ENCODE measurements at places on chromosomes 1 and 21.

- no peak for DNase-seq
These were observed 153.5 kb upstream of the CSF3R start for GRCh38 chr1:36636206-36636605.

- no peak for DNase-seq
These were observed 49.7 kb upstream of the GFI1 start for GRCh38 chr1:92536211-92536979.

- DNase-seq, result no peak
These were observed 121.7 kb downstream of the FGGY start for GRCh38 chr1:59418363-59419144.

DNA sequence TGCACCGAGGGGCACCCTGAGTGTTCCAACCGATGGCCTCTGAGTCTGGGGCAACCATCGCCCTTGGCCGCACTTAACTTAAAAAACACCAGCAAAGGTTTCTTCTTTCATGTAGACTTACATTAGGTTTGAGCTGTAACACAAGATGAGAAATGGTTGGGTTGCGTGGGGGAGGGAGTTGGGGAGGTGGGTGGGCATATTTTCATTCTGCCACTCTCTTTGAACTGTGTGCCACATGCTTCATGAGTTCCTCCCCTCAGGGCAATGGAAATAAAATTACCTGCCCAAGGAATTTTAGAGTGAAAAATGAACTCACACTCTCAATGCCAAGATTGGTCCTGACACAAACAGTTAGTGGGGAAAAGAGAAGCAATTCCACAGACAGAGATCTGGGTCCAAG, 430.1 kb upstream of the USP24 start:
- no peak for DNase-seq

DNA sequence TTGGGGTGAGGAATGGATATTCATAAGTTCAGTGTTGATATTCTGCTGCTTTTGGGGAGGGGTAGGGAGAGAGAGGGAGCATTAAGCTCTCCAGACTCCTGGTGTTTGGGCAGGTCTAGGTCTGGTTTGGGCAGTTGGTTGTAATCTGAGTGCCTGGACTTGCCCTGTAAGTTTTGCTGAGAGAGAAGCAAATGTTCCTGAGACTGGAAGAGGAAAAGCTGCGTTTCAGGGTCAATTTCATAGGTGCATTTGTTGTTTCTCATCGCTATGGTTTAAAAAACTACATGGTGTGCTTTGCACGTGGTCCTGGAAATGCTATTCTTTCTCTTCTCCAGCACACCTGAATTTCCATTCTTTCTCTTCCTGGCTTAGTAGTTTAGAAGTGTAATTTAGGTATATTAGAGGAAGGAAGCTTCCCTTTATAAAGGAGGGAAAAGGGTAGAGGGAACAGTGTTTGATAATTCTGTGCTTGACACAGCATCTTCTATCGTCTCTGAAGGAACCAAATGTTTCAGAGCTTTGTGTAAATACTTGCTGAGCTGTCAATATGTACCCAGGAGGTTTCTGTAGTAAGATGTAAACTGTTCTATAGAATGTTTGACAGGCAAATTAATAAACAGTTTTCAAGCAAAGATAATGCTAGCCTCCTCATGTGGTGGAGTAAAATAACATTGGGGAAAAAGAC, 6.3 kb downstream of the ARID1A start:
- no peak for DNase-seq

DNA sequence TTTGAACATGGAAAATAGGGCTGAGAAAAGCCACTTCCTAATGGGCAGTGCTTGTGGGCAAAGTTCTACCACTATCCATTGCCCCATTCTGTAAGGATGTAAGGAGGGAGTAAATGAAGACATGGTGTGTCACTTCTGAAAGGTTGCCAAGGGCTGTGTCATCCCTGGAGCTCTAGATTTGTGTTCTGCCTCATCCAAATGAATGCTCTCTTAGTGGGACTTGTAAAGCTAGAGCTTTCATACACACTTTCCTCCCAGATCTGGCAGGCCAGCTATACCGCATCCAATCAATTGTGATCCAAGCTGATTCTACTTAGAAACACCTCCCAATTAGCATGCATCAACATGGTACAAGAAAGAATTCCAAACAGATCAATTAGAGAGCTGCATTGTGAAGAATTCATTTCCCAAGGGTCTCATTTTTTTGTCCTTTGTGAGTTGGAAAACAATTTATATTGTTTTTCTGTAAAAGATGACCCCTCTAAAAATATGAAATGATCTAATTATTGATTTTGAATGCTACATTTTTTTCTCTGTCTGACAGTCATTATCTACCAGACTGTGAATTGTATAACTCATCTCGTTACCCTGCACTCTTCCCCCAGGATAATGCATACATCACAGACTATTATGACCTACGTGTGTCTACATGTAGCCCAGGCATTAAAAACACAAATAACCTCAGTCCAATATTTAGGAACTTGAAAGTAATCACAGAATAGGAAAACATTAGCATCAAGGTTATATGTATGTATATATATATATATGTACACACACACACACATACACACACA, 117.1 kb upstream of the DUSP10 start:
- no peak for DNase-seq

DNA sequence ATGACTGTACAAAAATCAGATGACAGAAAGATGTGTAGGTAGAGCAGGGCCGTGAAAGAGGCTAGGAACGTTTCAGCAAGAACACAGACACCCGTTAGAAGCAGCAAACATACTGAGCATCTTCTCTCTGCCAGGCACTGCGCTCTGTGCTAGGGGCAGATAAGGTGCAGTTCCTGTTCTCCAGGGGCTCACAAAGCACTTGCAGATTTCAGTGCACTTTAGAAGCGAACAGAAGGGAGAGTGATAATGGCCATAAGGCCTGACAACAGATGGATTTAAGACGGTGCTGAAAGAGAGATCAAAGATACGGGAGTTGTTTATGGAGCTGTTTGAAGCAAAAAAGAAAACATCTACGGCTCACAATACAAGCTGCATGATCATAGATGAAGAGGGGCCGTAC, 200.3 kb upstream of the FOXD3 start:
- no peak for DNase-seq

DNA sequence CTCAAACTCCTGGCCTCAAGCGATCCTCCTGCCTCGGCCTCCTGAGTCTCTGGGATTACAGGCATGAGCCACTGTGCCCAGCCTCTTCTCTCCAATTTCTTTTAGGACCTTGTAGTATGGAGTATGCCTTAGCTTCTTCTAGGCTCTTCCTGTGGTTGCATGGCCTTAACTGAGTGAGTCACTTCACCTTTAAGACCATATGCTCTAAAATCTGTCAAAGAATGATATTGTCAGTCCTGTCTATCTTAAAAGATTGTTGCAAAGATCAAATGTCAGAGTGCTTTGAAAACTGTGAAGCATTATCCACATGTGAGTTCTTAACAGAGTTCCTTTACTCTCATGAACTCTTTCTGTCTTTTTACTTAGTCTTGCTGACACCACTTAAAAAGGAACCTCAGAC, 37.2 kb downstream of the ATP2B4 start:
- no peak for DNase-seq

GRCh38 chr1:184530226-184530625, 143.4 kb downstream of the C1orf21 start:
- no peak for DNase-seq

GRCh38 chr1:38084700-38085099, 38.1 kb upstream of the POU3F1 start:
- no peak for DNase-seq

- DNase-seq, result no peak
These were observed 13.0 kb upstream of the CLDN19 start for GRCh38 chr1:42753070-42753469.

- no peak for DNase-seq
These were observed 182.3 kb downstream of the KCTD3 start for GRCh38 chr1:215749414-215749813.
